ENCODE measurements at places on chromosomes 7 and 10. TPM values are rescaled to one million over a fixed set of nuclear protein-coding genes. Genes with fewer than 3 reads are reported as not detected.
A peak's percentile ranks its signal among the peaks of the same experiment; 100 is the strongest.

DNA sequence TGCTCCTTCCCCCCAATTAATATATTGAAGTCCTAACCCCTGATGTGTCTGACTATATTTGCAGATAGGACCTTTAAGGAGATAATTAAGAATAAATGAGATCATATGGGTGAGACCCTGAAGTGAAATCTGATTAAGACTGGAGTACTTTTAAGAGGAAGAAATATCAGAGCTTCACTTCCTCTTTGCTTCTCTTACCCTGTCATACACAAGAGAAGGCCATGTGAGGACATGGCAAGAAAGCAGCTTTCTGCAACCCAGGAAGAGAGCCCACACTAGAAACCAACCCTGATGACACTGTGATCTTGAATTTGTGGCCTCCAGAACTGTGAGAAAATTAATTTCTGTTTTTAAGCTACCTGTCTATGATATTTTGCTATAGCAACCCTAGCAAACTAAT is 44.2 kb downstream of the JMJD1C start:
- H3K36me3 ChIP-seq, result peaks cover 2% of the 10 kb centered on the region
- DNase-seq, result peak; percentile 27
- peak overlapping the region; percentile 80 for H3K27ac ChIP-seq

DNA sequence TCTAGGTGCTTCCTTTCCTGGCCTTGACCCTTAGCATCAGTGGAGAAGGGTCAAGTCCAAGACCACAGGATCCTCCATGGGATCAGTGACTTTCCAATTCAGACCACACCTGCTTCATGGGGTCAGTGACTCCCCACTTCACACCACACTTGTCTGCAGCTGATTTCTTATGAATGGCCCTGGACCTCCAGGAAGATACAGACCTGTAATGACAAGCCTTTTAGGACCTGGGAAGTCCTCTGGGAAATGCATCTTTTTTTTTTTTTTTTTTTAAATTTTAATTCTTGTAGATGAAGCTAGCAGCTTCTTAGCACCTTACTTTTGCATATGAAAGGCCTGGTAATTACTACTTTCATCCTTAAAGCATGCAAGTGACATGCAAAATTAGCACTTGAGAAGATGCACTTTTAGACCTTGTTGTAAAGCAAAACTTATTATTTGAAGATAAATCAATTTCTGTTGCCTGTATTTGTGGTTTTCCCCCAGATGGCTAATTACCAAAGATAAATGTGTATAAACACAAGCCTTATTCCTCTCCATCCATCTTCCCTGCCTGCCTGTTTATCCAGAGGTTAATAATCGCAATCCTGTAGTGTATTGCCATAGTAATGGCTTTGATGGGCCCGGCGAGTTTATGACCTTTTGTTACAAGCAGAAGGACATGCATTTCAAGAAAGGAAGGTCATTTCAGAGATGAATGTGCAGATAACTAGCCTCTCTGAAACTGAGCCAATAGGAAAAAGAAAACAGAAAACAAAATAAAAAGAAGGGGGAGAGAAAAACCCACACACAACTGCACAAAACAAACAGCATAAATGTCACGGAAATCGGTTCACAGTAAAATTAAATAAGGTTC is 1018.7 kb downstream of the TYW1 start:
- no peaks in the 10 kb centered on the region for H3K4me1 ChIP-seq
- no peaks in the 10 kb centered on the region for H3K27me3 ChIP-seq
- H3K36me3 ChIP-seq, result no peaks in the 10 kb centered on the region
- no peak overlapping the region for H3K27ac ChIP-seq
- DNase-seq, result no peak

GRCh38 chr10:73827346-73828089 is 16.1 kb upstream of the NDST2 start:
- H3K27me3 ChIP-seq, result no peaks in the 10 kb centered on the region
- no peak for DNase-seq
- no peak overlapping the region for H3K4me3 ChIP-seq
- H3K36me3 ChIP-seq, result peaks cover 26% of the 10 kb centered on the region
- H3K4me1 ChIP-seq, result no peaks in the 10 kb centered on the region
- H3K27ac ChIP-seq, result no peak overlapping the region

GRCh38 chr10:25057886-25058285 is 41.5 kb downstream of the THNSL1 start:
- no peaks in the 10 kb centered on the region for H3K27me3 ChIP-seq
- no peak for DNase-seq
- H3K4me3 ChIP-seq, result no peak overlapping the region
- no peak overlapping the region for H3K27ac ChIP-seq
- H3K4me1 ChIP-seq, result peaks cover 8% of the 10 kb centered on the region
- H3K36me3 ChIP-seq, result no peaks in the 10 kb centered on the region

- H3K27ac ChIP-seq, result peak overlapping the region; percentile 31
- no peak for DNase-seq
- H3K4me1 ChIP-seq, result peaks cover 59% of the 10 kb centered on the region
- H3K36me3 ChIP-seq, result peaks cover 60% of the 10 kb centered on the region
- no peak overlapping the region for H3K4me3 ChIP-seq
Observed at GRCh38 chr10:128050936-128051335, 75.3 kb downstream of the MKI67 start.

- no peak for DNase-seq
- peaks cover 5% of the 10 kb centered on the region for H3K27me3 ChIP-seq
- no peak overlapping the region for H3K27ac ChIP-seq
Observed at GRCh38 chr10:48740988-48741387, 56.3 kb downstream of the WDFY4 start.

RSPH10B gene
- total RNA-seq, result not detected

DNA sequence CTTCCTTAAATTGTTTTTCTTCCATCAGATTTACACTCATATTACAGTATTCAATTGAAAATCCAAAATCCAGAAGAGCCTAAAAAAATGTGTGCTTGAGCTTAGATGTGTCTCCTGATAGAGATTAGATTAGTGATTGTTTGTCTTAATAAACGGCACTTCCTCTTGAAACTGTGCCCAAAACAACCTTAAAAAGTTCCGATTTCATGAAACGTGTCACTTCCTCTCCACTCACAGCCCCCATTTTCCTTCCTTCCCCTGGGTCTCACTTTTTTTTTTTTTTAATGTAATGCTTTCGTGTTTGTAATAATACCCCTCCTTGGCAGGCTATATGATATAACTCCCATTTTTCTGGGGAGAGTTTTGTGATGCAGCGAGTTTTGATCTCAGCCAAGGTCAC is 114.8 kb upstream of the ADO start:
- H3K4me1 ChIP-seq, result peaks cover 28% of the 10 kb centered on the region
- no peak overlapping the region for H3K4me3 ChIP-seq
- H3K36me3 ChIP-seq, result peaks cover 9% of the 10 kb centered on the region

PSD gene
- 1.6 TPM for total RNA-seq

TCAF2 gene
- total RNA-seq, result 22.2 TPM

GRCh38 chr7:132969520-132969919 is 112.4 kb downstream of the CHCHD3 start:
- H3K27ac ChIP-seq, result no peak overlapping the region
- no peaks in the 10 kb centered on the region for H3K27me3 ChIP-seq

Measured in activated CD4-positive, alpha-beta T cell treated with anti-CD3 and anti-CD28 coated beads, Interleukin-2, amount 10 ng/mL, durations not matched to agents 7 days and 5 days (primary cell).